Stimulated activated CD4-positive, alpha-beta T cell treated with anti-CD3 and anti-CD28 coated beads, Interleukin-4, amount 100 ng/mL, for 48 hours (primary cell): ENCODE measurements at places on chromosomes 4 and X.
A peak's percentile ranks its signal among the peaks of the same experiment; 100 is the strongest.

DNA sequence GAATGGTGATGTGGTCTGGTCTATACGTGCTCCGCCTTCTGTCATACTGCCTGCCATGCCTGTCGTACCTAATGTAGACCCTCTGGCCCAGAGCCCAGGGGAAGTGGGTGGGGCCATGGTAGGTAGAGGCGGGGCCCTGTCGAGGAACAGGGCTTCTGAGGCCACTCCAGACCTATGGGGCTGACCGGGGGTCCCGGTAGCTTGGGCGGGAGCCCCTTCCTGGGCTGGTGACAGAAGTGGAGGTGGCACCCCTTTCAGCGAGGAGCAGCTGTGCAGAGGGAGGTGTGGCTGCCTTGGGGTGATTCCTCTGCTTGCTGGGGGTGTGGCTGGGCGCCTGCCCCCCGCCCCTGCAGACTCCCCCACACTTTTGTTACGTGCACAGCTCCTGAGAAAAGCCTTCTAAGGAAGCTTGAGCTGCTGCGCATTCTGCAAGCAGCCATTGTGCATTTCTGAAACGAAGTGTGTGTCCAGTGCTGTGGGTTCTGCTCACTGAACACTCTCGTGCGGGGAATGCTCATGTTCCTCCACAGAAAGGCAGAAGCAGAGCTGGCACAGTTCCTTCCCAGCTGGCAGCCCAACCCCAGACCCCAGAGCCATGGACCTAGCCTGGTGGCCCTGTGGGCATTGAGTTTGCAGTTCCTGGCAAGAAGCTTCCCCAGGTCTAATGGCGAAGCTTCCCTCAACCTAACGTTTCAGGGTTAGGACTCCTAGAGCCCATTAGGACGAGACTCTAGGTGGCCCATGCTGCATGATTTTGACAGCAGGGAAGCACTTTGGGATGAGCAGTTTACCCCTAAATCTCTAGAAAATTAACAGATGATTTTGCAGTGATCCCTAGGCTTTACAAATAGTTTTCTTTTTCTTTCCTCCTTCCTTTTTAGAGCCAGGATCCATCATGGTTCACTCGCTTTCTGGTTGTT lies 72.7 kb upstream of the HGFAC start:
- no peak for DNase-seq

DNA sequence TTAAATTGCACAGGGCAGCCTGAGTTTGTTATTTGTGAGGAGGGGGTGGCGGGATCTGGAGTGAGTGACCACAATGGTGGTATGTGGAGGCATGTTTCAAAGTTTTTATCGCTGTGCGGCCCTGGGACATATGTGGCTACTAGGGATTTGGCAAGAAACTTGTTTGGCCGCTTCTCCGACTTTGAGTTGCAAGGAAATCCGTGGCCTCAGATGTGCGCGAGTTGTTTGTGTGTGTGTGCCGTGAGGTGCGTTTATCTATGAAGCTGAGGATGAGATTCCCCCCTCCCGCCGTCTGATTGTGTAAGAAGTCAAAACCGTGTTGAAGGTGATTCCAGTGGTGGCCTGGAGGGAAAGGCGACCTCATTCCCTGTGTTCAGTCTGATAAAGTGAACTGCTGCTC lies 1.4 kb downstream of the JADE3 start:
- DNase-seq, result no peak

DNA sequence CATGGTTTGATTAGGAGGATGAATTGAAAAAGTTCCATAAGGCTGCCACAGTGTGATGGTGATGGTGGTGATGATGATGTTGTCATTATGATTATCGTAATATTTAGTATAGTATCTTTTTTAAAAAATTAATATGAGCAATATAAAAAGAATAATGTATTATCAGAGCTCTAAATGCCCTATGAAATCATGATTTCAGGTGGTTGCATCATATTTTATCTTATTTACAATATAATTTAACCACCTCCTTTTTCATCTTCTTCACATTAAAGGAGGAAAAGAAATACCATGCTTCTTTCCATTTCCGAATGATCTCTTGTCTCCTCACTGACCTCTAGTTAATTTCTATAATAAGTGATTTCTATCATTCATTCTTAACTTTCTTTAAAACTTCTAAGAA lies 225.9 kb downstream of the RAPGEF2 start:
- DNase-seq, result no peak

GRCh38 chrX:3286196-3286945 lies 60.1 kb downstream of the MXRA5 start:
- no peak for DNase-seq

DNA sequence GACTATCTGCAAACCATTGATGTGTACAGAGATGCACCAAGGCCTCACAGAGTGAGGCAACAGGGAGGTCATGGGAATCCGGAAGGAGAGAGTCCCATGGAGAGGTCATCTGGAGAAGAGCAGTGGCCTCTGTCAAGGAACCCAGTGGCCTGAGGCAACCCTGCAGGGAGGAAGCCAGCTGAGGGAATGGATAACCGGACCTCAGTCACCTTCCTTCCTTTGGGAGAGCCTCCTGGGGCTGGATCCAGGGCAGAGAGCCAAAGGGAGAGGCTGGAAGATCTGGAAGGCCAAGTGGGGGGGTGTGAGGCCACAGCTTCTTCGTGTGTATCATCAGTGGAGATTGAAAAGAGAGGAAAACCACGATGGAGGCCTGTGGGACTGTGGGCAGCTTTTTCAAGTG lies 24.3 kb upstream of the CD38 start:
- no peak for DNase-seq

- DNase-seq, result no peak
These were observed 258.2 kb downstream of the PPP1R2C start for GRCh38 chrX:42519666-42520231.

DNA sequence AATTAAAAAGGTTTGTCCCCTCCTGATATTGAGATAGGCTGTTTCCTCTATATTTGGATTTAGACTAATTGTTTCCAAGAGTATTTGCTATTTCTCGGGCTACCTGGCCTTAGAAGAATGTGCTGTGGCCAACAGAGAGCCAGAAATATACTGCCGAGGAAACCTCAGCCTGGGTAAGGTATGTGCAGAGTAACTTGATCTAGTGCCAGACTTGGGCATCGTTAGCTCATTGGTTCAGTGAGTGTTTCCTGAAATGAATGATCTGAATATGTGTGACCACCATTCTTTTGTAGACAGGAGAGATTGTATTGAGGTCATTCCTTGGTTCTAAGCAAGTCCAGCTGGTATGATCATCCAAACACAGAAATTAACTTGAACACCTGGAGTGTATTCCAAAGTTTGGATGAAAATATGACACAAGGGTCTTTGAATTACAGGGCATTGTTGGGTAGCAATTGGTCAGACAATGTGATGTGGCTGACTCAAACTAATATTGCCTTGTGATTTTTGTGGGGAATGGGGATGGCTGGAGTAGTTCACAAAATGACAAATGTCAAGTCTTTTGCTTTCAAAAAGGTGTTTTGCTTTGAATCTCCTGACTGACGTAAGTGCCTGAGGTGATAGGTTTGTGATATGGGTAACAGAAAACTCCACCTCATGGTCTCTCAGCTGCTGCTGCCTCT lies 100.2 kb upstream of the CXCL13 start:
- no peak for DNase-seq

- DNase-seq, result no peak
These were observed 220.2 kb upstream of the MAD2L1 start for GRCh38 chr4:120286813-120287212.

- no peak for DNase-seq
These were observed 60.9 kb upstream of the MXD4 start for GRCh38 chr4:2322841-2323240.

DNA sequence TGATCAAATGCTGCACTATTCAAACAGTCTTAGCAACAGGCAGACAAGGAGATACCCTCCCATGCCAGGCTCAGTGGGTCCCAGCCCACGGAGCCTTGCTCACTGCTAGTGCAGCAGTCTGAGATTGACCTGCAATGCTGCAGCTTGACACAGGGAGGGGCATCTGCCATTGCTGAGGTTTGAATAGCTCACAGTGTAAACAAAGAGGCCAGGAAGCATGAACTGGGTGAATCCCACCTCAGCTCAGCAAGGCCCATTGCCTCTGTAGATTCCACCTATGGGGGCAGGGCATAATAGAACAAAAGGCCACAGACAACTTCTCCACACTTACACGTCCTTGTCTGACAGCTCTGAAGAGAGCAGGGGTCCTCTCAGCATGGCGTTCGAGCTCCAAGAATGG lies 26.6 kb upstream of the ZXDB start:
- no peak for DNase-seq

DNA sequence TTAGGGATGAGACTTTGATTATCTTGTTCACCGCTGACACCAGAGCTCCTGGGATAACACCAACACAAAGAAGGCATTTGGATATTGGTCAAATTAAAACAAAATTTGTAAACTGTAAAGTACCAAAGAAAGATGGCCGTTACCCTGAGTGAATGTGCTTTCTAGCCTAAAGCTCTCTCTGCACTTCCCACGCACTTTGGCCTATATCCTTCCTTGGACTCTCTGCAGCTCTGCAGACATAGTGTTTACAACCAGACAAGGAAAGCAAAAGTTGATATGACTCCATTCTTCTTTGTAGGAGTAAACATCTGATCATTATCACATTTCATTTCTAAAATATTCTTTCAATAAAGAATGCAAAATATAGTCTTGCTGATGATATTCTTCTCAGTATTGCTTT lies 44.8 kb upstream of the PITX2 start:
- no peak for DNase-seq

- no peak for DNase-seq
These were observed 223.7 kb upstream of the DIPK2B start for GRCh38 chrX:45424326-45424725.

GRCh38 chr4:170675568-170676262 lies 586.0 kb upstream of the AADAT start:
- DNase-seq, result no peak

GRCh38 chr4:144575181-144575580 lies 70.8 kb upstream of the HHIP start:
- DNase-seq, result no peak

- no peak for DNase-seq
These were observed 274.1 kb upstream of the GK2 start for GRCh38 chr4:79682161-79682560.

GRCh38 chr4:14910411-14910810 lies 91.9 kb upstream of the CPEB2 start:
- no peak for DNase-seq

GRCh38 chr4:37338972-37339371 lies 94.4 kb downstream of the NWD2 start:
- DNase-seq, result no peak

- DNase-seq, result no peak
These were observed 639.6 kb downstream of the IQCM start for GRCh38 chr4:149176039-149176438.

GRCh38 chr4:992297-993110 lies 700 bp downstream of the SLC26A1 start:
- DNase-seq, result no peak

- no peak for DNase-seq
These were observed 10.2 kb upstream of the FAM120C start for GRCh38 chrX:54193085-54193821.

DNA sequence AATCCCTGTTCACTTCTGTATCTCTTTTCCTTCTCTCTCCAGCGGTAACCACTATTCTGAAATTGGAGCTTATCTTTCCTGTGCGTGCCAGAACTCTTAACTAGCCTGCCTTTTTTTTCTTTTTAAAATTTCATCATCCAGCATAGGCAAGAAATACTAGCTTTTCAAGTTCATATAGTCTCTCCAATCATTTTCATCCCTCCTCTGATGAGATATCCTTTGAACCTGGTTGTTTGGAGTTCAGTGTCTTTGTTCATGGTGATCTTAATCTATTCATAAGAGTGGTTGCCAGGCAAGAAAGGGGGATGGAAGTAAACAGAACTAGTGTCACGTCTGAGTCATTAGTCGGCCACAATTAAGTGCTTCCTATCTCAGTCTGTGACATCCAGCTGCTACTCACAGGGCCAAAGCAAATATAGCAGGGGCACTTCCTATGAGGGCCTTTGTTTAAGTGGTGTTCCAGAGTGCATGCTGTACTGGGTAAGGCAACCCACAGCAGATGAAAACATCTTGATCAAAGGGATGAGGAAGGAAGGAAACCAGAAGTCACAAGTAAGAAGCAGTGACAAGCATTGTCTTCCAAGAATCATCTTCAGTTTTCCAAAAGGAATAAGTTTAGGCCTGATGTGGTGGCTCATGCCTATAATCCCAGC lies 56.4 kb upstream of the XIAP start:
- peak; percentile 4 for DNase-seq

DNA sequence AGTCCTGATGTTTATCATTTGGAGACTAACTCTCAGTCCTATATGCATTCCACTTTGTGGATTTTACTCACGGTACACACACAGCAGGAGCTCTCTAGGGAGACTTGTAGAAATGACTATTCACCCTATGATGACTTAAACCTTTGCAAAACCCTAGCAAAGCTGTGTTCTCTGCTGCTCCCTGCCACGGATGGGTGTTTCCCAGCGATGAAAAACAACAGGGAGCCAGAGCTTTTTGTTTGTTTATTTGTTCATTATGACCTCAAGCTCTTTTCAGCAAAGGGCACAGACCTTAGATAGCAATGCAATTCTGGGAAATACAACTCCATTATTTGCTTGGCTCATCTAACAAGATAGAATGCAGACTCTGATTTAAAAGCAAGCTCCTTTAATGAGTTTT lies 156.6 kb downstream of the GRIA3 start:
- no peak for DNase-seq

DNA sequence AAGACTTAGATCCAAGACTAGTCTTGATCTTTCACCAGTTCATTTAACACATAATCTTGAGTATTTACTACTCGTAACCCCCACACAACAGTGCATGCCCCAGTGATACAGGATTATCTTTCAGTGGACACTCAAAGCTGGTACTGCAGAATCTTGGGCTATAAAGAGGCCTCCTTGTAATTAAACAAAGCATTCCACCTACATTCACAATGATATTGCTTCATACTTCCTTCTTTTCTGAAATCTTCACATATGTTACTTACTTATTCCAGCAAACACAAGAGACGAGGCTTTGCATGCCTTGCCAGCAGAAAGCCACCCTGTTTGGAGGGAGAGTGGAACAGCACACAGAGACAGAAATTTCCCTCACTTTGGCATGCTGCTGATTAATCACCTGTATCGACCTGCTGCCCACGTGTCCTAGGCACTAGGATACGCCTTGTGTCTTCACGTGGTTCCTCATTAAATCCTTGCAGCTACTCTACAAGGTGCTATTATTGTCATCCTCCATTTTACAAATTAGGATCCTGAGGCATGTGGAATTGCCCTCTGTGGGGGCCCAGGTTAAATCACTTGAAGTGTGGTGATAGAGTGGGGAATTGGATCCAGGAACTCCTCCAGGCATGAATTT lies 77.3 kb downstream of the FAM184B start:
- DNase-seq, result no peak

DNA sequence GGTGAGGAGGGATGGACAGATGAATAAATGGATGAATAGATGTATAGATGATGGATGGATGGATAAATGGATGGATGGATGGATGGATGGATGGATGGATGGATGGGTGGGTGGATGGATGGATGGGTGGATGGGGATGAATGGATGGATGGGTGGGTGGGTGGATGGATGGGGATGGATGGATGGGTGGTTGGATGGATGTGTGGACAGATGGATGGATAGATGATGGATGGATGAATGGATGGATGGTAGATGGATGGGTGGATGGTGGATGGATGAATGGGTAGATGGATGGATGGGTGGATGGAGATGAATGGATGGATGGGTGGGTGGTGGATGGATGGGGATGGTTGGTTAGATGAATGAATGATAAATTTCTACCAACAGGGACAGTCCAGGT lies 207.0 kb upstream of the PSAPL1 start:
- DNase-seq, result no peak

GRCh38 chr4:127788517-127788916 lies 6.4 kb downstream of the HSPA4L start:
- no peak for DNase-seq
